ENCODE measurements at places on chromosomes 7 and 10.

DNA sequence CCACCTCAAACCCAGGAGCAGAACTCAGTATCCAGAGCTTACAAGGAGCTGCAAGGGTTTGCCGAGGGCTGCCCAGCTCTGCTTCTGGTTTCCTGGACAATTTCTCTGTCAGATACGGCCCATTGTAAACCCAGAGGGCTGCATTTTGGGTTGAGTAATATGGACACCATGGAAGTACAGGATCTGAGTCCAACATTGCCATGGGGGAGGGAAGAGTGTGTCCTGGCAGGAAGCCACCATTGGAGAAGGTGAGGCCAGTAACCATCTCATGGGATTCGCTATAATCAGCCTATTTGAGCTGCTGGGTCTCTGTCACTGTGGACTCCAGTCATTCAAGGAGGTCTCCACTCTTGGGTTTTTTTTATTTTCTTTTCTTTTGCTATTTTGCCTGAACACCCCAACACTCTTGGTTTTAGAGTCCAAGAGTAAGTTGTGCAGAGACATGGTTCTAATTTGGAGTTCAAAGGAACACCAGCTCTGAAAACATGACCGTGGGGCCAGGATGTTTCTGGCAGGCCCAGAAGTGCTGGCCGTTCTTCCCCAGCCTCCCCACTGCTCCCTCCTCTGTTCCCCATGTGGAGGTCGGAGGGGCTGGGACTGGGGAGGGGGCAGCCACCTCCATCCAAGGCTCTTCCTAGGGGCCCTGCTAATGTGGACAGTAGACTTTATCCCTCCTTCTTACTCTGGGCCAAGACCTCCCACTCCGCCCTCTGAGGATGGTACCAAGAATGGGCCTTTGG is 46.2 kb downstream of the CHST3 start:
- no peak for DNase-seq

GRCh38 chr10:78656417-78657162 is 412.2 kb upstream of the ZMIZ1 start:
- DNase-seq: no peak

DNA sequence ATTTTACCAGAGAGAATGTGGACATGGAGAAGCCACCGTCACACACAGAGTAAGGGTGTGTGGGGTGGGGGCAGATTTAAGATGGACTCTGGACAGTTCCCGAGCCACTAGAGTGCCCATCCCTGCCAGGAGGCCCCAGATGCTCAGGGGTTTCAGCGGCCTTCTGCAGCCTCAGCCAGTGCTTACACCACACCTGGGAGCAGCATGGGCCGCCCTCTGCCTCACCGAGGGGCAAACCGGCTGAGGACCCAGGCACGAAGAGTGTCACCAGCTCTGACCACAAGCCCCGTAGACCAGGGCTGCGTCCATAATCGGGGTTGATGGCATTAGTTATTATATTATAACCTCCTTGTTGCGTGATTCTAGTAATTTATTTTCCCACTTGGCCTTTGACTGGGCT is 6.7 kb upstream of the MNX1 start:
- no peak for DNase-seq

DNA sequence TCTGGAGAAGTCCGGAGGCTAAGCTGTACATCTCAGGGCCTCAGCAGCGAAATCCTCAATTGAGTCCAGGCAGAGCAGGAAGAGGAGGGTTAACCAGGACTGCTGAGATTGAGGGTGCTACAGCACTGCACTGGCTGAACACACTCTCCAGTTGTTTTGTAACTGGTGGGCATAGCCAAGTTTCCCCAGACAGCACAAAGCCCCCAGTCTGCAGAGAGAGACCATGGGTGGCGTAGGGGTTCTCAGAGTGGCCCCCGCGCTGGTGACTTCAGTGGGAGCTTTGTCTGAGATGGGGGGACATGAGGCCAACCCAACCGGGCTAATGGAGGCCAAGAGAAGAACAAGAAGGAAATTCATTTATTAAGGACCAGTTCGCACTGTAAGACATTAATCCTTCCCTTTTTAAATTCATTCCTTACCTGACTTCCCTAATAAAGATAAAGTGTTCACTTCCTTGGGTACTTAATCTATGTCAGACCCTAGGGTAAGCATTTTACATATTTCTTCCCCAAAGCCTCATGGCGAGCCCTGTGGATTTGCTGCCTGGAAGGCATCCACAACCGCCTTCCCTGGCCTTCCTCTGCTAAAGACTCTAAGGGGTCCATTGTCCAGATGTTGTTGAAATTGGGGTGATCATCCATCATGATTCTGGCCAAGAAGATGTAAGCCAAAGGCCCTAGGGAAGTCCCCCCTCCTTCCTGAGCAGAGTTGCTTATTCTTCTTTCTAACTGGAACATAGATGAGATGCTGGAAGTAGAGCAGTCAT is 121.4 kb upstream of the CHST15 start:
- no peak for DNase-seq

DNA sequence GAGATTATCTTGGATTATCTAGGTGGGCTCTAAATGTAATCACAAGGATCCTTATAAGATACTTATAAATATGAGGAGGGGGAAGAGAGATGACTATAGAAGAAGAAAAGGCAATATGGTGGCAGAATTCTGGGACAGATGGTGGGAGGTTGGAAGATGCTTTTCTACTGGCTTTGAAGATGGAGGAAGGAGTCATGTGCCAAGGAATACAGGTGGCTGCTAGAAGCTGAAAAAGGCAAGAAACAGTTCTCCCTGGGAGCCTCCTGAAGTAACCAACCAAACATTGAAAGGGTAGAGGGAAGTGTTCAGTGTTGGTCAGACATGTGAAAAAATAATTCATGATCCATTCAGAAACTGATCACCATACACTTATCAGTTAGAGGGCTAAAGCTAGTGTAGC is 213.3 kb downstream of the WDR11 start:
- DNase-seq: no peak

DNA sequence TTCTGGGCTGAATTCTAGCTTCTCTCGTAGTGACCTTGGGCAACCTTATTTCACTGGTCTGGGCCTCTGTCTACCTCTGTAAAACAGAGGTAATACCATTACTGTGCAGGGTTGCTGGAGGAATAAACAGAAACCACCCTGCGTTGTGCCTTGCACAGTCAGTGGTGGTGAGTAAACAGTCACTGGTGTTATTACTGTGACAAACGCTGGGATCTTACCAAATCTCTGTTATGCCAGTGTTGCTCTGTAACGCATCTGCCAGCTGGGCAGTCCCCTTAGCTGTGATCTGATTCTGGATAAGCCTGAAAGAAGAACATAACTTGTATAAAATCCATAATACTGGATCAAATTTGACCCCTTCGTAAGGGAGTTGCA is 49.4 kb downstream of the NOD1 start:
- DNase-seq: no peak

- DNase-seq: no peak
Measured at GRCh38 chr7:127252778-127253280, at the start of gene GRM8. Gene GRM8, minus strand, starts transcription at chr7:127252941.

DNA sequence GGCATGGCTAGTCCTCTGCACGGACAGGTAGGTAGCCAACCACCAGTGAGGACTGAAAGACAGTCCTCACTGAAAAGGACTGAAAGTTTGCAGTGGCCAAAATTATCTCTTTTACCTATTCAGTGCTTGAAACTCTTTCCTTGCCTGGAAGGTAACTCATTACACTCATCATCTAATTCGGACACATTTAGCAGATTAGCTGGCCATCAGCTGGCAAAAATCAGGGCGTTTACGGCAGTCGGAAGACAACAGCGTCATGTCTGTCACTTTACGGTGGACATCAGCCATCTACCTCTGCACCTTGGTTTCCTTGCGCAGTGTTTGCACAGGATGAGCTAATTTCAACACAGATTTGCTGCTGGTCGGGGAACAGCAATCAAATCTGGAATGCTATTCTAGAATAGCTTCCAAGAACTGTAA is 740 bp downstream of the ANXA7 start:
- no peak for DNase-seq

Measured in stimulated activated CD8-positive, alpha-beta memory T cell treated with anti-CD3 and anti-CD28 coated beads, Interleukin-7, amount 100 ng/mL, for 1 hour (primary cell).